SK-MEL-5 (cell line): ENCODE measurements at places on chromosomes 16 and 17. TPM values are rescaled to one million over a fixed set of nuclear protein-coding genes. Genes with fewer than 3 reads are reported as not detected.

ENGASE gene
- total RNA-seq: 12.4 and 17.4 TPM in 2 replicates

DNA sequence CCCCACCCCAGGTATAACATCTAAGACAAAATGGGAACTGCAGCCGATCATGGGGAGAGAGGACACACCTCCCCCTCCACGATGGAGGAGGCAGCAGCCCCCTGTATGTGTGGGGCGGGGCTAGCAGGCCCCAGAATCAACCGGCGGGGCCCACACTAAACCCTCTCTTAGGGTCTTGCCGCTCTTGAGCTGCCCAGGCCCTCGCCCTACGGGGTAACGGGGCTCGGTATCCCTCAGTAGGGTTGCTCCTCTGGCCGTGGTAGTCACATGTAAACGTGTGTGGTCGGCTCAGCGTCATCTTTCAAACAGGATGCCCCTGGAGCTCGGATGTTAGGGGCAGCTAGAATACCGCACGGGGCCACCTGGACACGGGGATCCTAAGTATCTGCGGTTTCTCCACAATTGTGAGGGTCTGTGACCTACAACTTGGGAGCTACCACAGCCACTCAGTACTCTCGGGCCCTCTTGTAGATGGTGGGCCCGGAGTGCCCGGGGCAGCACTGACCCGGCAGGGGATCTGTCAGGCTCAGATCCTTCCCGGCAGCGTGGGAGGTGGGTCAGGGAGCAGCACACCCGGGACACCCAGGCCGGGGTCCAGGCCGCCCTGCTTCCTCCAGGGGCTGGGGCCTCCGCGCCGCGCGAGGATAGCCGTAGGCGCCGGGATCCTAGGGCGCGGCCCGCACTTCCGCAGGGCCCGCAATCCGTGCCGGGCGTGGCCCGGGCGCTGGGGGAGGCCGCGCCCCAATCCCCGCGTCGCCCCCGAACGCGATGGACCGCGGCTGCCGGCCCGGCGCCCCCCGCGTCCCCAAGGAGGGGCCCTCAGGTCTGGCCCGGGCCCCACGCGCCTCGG is 781 bp downstream of the ARHGDIA start:
- DNase-seq: peak; percentile 59

DNA sequence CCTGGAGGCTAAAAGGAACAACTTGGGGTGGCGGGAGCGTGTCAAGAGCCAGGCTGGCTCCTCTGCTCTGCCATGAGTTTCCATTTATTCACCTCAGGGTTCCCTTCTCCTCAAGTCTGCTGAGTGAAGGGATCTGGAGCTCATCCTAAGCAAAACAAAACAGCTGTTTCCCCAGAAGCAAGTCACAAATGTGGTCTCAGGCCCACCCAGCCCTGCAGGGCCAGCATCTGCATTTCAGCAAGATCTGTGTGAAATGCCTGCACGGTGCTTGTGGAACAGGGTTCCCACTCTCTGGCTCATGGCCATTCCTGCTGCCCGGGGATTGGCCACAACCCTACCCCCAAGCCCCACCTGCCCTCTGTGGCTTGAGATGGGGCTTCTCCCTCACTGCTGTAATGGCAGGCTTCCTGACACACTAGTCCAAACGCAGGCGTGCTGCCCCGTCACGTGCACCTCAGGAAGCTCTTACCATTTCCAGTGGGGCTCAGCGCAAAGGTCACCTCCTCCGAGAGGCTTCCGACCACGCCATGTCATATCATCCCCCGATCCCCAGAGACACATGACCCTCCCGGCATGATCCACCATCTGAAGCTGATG is 2.3 kb downstream of the SLC38A8 start:
- no peak for DNase-seq

NEUROD2 gene
- not detected in 2 replicates for total RNA-seq

FBXW10 gene
- not detected in 2 replicates for total RNA-seq

KRTAP4-6 gene
- total RNA-seq: not detected in 2 replicates

DNA sequence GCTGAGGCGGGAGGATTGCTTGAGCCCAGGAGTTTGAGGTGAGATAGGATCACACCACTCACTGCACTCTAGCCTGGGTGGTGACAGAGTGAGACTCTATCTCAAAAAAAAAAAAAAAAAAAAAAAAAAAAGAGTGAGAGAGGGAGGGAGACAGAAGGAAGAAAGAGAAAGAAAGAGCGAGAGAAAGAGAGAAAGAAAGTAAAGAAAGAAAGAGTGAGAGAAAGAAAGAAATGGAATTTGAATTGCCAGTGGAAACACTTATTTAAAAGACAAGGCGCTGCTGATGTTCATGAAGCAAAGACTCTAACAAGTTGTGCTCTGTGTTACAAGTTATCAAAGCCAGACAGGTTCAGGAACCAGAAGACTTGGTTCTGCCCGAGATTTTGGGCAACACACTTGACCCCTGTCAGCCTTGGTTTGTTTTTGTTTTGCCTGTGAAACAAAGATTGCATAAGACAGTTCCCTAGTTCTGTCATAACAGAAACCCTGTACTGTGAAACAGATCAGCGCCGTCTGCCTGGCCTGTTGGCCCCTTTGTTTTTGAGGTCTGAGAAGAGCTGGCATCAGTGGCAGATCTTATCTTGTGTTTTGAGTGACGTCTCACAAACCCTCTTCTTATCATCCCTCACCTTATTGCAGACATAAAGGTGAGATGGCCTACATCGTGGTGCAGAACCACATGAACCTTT is 55.4 kb upstream of the ENDOV start:
- no peak for DNase-seq

GRCh38 chr16:84788920-84789391 is 30.8 kb upstream of the CRISPLD2 start:
- DNase-seq: no peak

DNA sequence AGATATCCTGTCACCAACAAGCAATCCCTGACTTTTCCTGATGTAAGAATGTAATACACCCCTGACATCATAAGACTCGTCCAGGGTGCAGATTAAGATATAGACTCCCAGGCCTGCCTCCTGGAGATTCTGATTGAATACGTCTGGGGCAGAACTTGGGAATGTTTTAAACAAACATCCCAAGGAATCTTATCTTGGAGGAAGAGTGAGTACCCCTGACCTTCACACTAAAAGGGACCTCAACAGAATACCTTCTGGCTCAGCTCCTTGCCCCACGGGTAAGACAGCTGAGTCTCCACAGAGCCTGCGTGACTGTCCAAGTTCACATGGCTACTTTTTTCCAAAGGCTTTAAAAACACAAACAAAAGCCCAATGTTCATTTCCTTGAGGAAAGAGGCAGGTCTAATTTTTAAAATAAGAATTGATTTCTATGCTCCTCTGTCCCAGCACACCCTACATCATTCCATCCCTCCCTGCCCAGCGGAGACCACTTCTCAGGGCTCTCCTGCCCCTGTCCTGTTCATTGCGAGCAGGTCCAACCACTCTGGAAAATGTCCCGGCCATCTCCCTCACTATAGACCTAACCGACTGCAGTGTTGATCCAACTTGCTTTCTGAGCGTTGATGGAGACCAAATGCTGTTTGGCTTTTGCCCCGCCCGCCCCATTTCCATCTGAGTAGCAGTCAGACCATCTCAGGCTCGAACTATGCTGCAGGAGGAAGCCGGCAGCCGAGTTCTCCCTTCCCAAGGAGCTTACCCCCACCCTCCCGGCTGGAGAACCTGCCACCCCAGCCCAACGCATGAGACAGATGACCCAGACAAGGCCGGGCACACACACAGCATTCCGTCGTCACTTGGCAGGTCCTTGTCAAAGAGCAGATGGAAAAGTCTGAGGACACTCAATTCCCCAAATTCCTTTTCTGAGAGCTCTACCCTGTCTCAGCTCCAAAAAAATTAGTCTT is 44.1 kb upstream of the MYH10 start:
- no peak for DNase-seq

GRCh38 chr17:49498029-49498615 is 3.0 kb downstream of the NGFR start:
- peak; percentile 10 for DNase-seq

NPW gene
- 0.55 TPM in 1 of 2 replicates, not detected in the other for total RNA-seq

DNA sequence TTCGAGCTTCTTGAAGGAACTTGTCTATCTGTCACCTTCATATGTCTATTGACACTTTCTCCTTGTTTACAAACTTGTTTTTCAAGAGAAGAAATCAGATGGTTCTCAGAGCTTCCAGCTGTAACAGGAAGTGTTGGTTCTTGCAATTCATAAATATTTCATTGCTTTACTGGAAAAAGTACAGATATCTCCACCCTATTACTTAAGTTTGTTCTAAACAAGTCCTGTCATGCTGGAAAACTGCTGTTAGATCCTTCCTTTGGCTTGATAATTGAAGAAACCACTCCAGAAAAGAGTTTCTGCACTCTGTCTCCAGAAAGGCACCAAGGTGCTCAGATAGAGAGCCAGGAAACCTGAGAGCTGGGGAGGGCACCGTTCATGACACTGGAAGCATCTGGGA is 181.6 kb downstream of the DNAH9 start:
- DNase-seq: no peak

DNA sequence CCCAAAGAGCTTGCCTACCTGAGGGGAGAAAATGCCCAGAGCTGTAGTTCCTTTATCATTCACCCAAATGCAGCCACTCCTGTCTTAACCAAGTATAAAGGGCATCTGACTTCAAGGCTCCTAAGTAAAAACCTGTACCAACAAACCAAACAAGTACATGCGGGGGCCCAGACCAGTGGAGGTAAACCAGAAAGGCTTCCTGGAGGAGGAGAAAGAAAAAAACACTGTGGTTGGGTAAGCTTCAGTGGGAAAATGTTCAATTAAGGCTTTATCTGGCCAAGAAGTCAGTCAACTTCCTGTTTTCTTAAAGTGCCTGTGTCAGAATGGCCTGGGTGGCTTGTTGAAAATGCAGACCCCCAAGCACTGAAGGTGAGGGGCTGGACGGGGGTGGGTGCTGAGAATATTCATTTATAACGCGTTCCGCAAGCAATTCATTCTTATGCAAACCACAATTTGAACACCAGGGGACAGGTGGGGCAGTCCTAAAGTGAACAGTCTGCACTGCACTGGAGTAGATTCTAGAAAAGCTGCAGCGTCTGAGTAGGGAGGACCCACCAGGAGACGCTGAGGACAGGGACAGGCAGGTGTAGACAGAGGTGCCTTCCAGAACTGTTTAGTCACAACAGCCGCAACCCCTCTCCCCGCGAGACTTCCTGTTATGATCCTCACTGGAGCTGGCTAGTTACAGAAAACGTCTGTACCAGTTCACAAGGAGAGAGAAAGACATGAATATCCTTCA is 467.1 kb downstream of the SOX9 start:
- peak; percentile 66 for DNase-seq

- DNase-seq: no peak
Measured at GRCh38 chr16:29962344-29962994, 590 bp downstream of the TMEM219 start.

DNA sequence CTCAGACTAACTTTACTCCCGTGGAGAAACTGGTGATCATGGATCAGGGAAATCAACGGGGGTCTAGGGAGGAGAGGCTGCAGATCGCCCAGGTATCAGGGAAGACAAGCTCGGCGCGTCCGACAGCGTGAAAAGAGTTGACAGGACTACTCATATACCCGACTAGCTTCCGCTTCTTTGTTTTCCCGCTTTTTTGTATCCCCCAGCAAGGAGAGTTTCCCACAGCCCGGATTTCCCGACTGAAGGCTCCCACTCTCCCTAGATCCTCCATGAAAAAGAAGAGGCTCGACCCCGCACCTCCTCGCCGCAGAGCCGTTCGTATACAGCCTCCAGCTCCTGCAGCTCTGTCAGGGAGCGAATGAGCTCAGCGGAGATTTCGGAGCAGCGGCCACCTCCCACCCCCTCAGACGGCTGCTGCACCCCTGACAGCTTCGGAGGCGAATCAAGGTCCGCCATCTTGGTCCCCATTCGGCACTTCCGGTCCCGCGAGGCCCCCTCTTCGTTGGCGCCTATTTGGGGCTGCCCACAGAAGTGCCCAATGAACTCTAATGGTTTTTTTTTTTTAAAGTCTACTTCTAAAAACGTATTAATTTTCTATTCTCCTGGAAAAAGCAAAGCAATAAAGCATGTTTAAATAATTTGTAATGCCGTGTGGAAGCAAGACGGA is at the start of gene COG4:
Gene COG4, minus strand, starts transcription at position 479 of the 667 bp plus-strand sequence. Its CDS starts 11 bp downstream, at position 468.
- peak; percentile 79 for DNase-seq

SNF8 gene
- total RNA-seq: 117 and 132 TPM in 2 replicates

PSME3 gene
- total RNA-seq: 139 and 154 TPM in 2 replicates

GRCh38 chr16:47927330-47927729 is 228.5 kb downstream of the ABCC12 start:
- DNase-seq: no peak

SHISA6 gene
- not detected in 2 replicates for total RNA-seq

GSG1L2 gene
- not detected in 2 replicates for total RNA-seq

PRSS36 gene
- total RNA-seq: 0.05 and 0.50 TPM in 2 replicates

FOXC2 gene
- not detected in 2 replicates for total RNA-seq

GRCh38 chr17:28240688-28241340 is 78.2 kb upstream of the TMEM97 start:
- no peak for DNase-seq

DNA sequence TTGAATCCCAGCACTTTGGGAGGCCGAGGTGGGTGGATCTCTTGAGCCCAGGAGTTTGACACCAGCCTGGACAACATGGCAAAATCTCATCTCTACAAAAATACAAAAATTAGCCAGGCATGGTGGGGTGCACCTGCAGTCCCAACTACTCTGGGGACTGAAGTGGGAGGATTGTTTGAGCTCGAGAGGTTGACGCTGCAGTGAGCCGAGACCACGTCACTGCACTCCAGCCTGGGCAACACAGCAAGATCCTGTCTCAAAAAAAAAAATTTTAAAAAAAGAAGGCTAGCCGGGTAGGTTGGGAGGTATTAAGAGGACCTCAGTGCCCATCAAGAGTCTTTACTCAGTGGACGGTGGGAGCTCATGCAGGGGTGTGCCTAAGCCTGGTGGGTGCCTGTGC is 3.8 kb upstream of the NPTX1 start:
- DNase-seq: no peak

- DNase-seq: no peak
Measured at GRCh38 chr17:74287031-74287602, 13.1 kb downstream of the DNAI2 start.

RNF135 gene
- total RNA-seq: 18.3 and 18.6 TPM in 2 replicates

GRCh38 chr16:69894676-69895075 is 56.5 kb upstream of the CLEC18A start:
- DNase-seq: peak; percentile 96

HLF gene
- 0.24 and 1.8 TPM in 2 replicates for total RNA-seq

- peak; percentile 79 for DNase-seq
Measured at GRCh38 chr16:56780646-56781045, 50.7 kb downstream of the NUP93 start.

- DNase-seq: no peak
Measured at GRCh38 chr16:18959031-18959505, 24.7 kb upstream of the TMC7 start.
